Ovary (tissue), 10 donors: ENCODE measurements at places on chromosomes 1 and 21. TPM values are rescaled to one million over a fixed set of nuclear protein-coding genes. Genes with fewer than 3 reads are reported as not detected.

WNT2B gene
- 15.2 TPM for total RNA-seq

HSPA6 gene
- total RNA-seq, result 3.1 TPM

POFUT2 gene
- 38.5 TPM for total RNA-seq

OR14A2 gene
- total RNA-seq, result not detected

SIM2 gene
- total RNA-seq, result not detected

TMPRSS15 gene
- total RNA-seq, result not detected

GABRD gene
- not detected for total RNA-seq

SLFNL1 gene
- total RNA-seq, result 0.72 TPM

DNA sequence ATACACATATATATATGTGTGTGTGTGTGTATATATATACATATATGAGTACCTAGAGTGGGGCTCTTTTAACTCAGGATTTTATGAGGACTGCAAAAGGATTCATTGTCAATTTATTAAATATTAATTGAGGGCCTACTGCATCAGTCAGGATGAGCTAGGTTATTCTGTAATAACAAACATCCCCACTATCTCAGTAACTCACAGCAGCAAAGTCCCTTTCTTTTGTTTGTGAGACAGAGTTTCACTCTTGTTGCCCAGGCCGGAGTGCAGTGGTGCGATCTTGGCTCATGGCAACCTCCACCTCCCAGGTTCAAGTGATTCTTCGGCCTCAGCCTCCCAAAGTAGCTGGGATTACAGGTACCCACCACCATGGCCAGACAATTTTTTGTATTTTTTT lies 63.8 kb upstream of the FAM20B start:
- no peaks in the 10 kb centered on the region for H3K36me3 ChIP-seq
- H3K4me3 ChIP-seq, result no peak overlapping the region
- no peaks in the 10 kb centered on the region for H3K27me3 ChIP-seq
- no peak for DNase-seq

GRCh38 chr1:62424411-62424810 lies 12.4 kb upstream of the USP1 start:
- no peak for DNase-seq
- no peak overlapping the region for H3K27ac ChIP-seq
- no peaks in the 10 kb centered on the region for H3K36me3 ChIP-seq
- H3K4me3 ChIP-seq, result no peak overlapping the region
- H3K4me1 ChIP-seq, result no peaks in the 10 kb centered on the region

DNA sequence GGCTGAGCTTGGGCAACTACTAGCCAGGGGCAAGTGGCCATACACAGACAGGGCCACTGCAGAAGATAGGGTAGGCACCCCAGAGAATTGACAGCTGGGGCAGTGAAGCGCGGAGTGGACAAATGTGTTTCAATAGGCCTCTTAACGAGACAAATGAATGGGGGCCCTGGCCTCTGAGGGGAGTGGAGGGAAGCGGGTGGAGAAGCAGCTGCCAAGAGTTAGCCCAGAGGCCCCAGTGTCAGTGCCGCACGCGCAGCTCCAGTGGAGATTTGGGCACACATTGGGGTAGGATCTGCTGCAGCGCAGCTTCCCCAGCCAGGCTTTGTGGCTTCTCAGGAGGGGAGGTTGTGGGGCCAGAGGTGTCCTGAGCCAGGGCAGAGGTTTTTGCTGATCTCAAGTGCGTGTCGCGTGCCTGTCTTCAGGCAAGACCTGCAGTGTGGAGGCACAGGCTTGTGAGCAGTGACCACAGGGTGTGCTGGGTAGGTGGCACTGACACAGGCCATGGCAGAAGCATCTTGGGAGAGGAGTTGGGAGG lies 16.9 kb downstream of the PTPRF start:
- H3K4me1 ChIP-seq, result peaks cover 10% of the 10 kb centered on the region
- no peak for DNase-seq
- H3K27ac ChIP-seq, result no peak overlapping the region
- no peak overlapping the region for H3K4me3 ChIP-seq

DNA sequence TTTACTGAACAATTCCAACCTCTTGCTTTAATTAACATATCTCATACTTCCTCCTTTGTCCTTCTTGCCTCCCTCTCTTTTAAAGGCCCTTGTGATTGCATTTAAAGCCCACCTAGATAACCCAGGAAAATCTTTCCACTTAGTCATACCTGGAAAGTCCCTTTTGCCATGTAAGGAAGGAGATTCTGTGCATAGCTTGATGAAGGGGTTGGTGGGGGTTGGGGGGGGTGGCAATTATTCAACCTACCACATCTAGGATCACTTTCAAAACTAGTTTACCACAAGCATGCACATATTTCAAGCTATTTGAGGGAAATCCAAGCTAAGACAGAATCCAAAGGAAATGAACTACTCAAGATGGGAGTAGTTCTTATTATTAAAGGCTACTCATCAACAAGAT lies 249.1 kb upstream of the PTBP2 start:
- no peaks in the 10 kb centered on the region for H3K27me3 ChIP-seq
- DNase-seq, result no peak
- no peak overlapping the region for H3K4me3 ChIP-seq
- H3K36me3 ChIP-seq, result no peaks in the 10 kb centered on the region
- no peak overlapping the region for H3K27ac ChIP-seq

DNA sequence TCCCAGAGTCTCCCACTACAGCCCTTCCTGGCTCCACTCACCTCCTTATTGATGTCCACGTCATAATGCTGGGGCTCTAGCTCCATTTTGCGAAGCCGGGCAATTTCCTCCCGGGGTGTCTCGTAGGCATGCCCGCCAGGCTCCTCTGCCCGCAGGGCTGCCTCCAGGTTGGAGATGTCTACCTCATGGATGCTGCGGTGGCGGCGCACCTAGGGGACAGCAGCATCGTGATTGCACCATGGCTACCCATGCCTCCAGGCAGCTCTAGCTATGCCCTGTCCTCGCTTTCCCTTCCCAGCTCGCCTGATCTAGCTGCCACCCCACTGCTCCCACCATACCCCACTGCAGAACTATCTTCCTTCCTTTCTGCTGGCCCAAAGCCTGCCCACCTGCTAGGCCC lies 15.1 kb upstream of the GOLT1A start:
- no peaks in the 10 kb centered on the region for H3K4me1 ChIP-seq
- DNase-seq, result no peak
- no peaks in the 10 kb centered on the region for H3K27me3 ChIP-seq
- H3K27ac ChIP-seq, result no peak overlapping the region
- no peaks in the 10 kb centered on the region for H3K36me3 ChIP-seq
- H3K4me3 ChIP-seq, result no peak overlapping the region

GRCh38 chr1:212147581-212148033 lies 112.1 kb downstream of the DTL start:
- no peak for DNase-seq
- H3K4me1 ChIP-seq, result no peaks in the 10 kb centered on the region
- no peak overlapping the region for H3K27ac ChIP-seq
- H3K4me3 ChIP-seq, result no peak overlapping the region

GRCh38 chr1:89975540-89976125 lies 19.3 kb upstream of the ZNF326 start:
- DNase-seq, result no peak
- no peak overlapping the region for H3K4me3 ChIP-seq

DNA sequence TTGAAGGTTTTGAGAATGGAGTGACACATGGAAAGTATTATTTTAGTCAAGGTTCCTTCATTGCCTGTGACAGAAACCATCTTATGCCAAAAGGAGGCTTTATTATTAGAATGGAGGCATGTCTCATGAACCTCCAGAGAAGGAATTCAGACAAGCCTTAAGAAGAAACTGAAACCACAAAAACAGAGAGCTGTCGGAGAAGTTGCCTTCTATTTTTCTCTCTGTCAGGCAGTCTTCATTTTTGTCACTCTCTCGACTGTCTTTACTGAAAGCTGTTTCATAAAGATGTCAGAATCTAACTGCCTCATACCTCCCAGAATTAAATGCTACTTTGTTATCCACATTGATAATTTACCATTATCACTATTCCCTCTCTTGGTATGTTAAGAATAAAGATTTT lies 434.7 kb upstream of the ADGRL4 start:
- H3K4me1 ChIP-seq, result no peaks in the 10 kb centered on the region
- no peak overlapping the region for H3K4me3 ChIP-seq
- DNase-seq, result no peak
- no peaks in the 10 kb centered on the region for H3K27me3 ChIP-seq

DNA sequence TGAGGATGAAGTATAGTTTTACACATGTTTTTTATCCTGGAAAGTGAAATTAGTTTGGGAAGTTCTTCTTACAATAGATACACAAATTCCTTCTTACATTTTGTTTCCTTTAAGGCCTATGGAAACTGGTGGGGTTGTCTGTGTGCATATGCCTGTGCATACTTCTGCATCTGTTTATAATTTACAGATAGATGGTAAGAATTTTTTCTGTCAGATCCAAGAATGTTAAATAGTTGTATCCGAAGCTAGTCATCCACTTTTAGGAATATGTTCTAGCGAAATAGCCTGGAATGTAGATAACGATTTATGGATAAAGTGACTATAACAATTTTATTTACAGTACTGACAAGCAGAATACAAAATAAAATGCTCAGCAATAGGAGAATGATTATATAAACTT lies 194.1 kb downstream of the ROR1 start:
- H3K4me1 ChIP-seq, result peaks cover 2% of the 10 kb centered on the region
- no peak overlapping the region for H3K27ac ChIP-seq
- no peak for DNase-seq
- H3K4me3 ChIP-seq, result no peak overlapping the region
- no peaks in the 10 kb centered on the region for H3K27me3 ChIP-seq
- H3K36me3 ChIP-seq, result no peaks in the 10 kb centered on the region

DNA sequence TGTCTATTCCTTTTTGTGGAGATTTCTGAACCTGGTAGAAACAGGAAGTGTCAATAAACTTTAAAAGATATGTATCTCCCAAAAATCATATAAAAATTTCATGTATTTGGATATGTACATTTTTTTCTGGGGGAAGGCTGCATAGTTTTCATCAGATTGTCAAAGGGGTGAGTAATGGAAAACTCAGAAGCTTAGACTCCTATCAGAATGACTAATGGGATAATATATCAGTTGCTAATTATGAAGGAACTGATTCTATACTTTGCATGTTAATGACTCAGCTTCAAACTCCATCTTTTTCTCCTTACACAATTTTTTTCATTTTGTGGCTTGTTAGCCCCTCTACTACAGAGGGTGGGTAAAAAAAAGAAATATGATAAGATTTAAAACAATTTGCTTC lies 55.9 kb downstream of the GON4L start:
- no peaks in the 10 kb centered on the region for H3K4me1 ChIP-seq
- H3K36me3 ChIP-seq, result no peaks in the 10 kb centered on the region
- no peak overlapping the region for H3K27ac ChIP-seq
- no peak overlapping the region for H3K4me3 ChIP-seq

DNA sequence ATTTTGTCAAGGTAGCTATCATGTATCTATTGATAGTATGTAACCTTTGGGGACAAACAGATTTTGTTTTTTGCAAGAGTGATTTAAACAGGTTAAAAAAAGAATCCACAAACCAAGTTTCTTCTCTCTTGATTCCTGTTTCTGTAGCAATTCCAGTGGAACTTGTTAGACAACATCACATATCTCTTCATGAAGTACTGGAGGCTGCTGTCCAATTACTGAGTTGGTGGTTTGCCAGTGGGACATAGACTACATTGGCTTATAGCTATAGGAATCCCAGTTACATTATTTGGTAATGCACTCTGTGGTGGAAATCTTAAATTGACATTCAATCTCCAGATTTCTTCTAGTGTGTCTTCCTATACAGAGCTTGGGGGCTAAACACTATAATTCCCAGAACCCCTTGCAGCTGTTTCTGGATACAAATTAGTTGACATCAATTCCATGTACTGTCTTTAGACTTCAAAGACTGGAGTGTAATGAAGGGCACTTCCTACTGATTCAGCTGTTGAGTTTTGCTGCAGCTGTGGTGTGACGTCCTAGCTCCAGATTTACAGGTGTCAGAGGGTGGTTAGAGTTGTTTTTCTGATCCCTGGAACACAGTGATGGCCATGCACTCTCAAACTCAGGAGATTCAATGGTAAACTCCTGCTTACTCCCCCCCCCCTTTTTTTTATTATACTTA lies 29.4 kb upstream of the GCLM start:
- H3K36me3 ChIP-seq, result no peaks in the 10 kb centered on the region
- no peak for DNase-seq
- H3K4me1 ChIP-seq, result no peaks in the 10 kb centered on the region
- no peaks in the 10 kb centered on the region for H3K27me3 ChIP-seq

- no peaks in the 10 kb centered on the region for H3K4me1 ChIP-seq
- H3K27me3 ChIP-seq, result no peaks in the 10 kb centered on the region
- no peaks in the 10 kb centered on the region for H3K36me3 ChIP-seq
- no peak overlapping the region for H3K27ac ChIP-seq
These were observed 1477.6 kb downstream of the KCNT2 start for GRCh38 chr1:195130598-195130997.

- peak; percentile 68 for DNase-seq
- H3K36me3 ChIP-seq, result no peaks in the 10 kb centered on the region
These were observed 18.8 kb upstream of the ECE1 start for GRCh38 chr1:21308847-21309652.

- H3K4me3 ChIP-seq, result no peak overlapping the region
- no peak for DNase-seq
- H3K27me3 ChIP-seq, result no peaks in the 10 kb centered on the region
- peaks cover 4% of the 10 kb centered on the region for H3K4me1 ChIP-seq
These were observed 3.6 kb downstream of the RC3H1 start for GRCh38 chr1:174018565-174018964.

GRCh38 chr1:198837278-198838021 lies 198.6 kb downstream of the PTPRC start:
- H3K27me3 ChIP-seq, result no peaks in the 10 kb centered on the region
- no peak overlapping the region for H3K27ac ChIP-seq
- peaks cover 1% of the 10 kb centered on the region for H3K4me1 ChIP-seq
- no peaks in the 10 kb centered on the region for H3K36me3 ChIP-seq

- peak overlapping the region; percentile 36 for H3K27ac ChIP-seq
- no peak for DNase-seq
- no peak overlapping the region for H3K4me3 ChIP-seq
- H3K27me3 ChIP-seq, result no peaks in the 10 kb centered on the region
These were observed 23.7 kb downstream of the MRPL37 start for GRCh38 chr1:54223441-54224202.

DNA sequence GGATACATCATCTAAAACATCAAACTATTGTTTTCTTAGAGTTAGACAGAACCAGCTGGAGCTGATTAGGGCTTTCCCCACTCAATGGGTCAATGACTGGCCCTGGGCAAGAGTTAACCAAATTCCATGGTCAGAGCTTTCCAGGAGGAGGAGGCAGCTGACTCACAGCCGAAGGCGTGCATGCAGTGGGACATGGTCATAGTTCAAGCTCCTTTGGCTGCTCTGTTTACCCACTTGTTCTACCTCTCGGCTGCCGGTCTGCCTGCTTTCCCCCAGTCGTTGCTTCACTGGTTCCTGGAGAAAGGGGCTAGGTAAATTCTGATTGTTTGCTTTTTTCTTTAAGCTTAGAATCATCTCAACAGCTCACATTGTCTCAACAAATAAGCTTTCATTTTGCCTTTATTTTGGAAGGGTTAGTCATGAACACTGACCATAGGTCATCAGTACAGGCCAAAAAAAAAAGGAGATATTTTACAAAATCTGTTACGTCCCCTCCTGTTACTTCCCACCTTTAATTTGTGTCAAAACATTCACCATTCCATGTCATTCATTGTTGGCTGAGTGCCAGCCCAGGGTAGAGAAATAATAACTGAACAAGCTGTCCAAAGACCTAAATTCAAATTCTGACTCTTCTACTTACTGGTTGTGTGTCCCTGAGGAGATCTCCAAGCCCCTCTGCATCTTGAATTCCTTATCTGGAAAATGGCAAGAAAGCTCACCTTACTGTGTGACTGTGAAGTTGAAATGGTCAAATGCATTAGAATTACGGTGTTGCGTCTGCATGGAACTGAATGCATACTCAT lies 12.0 kb downstream of the MAB21L3 start:
- H3K27ac ChIP-seq, result no peak overlapping the region
- DNase-seq, result no peak
- H3K27me3 ChIP-seq, result no peaks in the 10 kb centered on the region
- H3K4me1 ChIP-seq, result no peaks in the 10 kb centered on the region
- no peak overlapping the region for H3K4me3 ChIP-seq
- no peaks in the 10 kb centered on the region for H3K36me3 ChIP-seq
